ENCODE measurements at places on chromosomes 12 and 14.

GRCh38 chr12:96698521-96698920 lies 208.5 kb upstream of the NEDD1 start:
- DNase-seq = no peak

DNA sequence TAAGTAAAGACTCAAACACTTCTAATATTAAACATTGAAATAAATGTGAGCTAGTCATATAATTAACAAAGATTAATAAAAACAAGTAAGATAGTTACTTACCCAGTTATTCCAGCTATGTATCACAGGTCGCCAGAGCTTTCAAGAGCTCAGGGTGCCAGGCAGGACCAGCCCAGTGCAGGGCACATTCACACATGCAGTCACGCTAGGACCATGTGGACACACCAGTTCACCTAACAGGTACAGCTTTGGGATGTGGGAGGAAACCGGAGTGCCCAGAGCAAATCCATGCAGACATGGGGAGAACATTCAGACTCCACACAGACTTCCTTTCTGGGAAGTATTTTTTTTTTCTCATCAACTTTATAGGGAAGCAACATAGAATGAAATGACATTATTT lies 39.3 kb upstream of the KCNA1 start:
- DNase-seq = no peak

GRCh38 chr12:49331380-49332222 lies 5.4 kb downstream of the C1QL4 start:
- DNase-seq = no peak

DNA sequence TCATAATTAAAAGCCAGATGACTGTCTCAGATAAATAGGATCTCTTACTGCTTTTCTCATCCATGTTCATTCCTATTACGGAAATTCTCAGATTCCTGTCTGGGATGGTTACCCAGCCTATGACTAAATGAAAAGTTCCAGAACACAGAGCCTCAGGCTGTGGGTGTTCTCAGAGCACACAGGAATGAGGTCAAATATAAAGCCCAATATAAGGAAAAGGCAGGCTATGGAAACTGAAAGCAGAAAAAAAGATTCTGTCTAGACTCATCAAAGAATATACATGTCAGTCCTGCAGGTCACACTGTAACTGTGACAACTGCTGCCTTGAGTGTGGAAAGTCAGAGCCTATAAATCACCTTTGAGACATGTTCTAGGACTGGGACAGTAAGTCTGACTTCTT lies 64.3 kb downstream of the DCAF5 start:
- DNase-seq = no peak

GRCh38 chr12:131098178-131098981 lies 144.7 kb downstream of the ADGRD1 start:
- peak; percentile 5 for DNase-seq

- DNase-seq = no peak
Measured at GRCh38 chr12:124512667-124513296, 54.6 kb downstream of the NCOR2 start.

- DNase-seq = no peak
Measured at GRCh38 chr14:35940291-35940690, 114.2 kb downstream of the BRMS1L start.

DNA sequence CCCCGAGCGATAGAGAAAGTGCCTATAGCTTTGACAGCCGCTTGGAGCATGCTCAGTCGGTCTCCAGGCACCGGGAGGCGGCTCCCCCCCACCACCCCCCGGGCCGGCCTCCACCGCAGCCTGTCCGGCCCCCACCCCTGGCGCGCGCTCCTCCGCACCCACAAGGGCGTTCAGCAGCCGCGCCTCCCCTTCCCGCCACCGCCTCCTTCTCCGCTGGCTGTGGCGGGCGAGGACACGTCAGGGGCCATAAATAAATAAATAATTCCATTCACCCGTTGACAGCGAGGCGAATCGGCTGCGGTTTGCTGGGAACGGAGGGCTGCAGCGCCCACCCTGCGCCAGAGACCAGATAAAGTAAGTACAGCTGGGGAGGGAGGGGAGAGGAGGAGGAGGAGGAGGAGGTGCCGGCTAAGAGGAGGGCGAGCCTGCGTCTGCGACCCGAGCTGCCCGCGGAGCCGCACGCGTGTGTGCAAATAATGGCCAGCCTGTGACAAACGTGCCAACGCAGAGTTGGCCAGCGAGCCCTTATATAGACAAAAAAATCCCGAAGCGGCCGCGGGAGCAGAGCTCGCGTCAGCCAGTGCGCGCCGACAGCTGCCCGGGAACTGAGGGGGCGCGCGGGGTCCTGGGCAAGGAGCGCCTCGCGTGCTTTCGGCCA lies at the start of gene SLC16A7:
SLC16A7 (plus strand) TSS at position 147 of the 658 bp plus-strand sequence. CDS start 108,773 bp downstream, outside the sequence.
- peak; percentile 73 for DNase-seq

- DNase-seq = no peak
Measured at GRCh38 chr14:31336646-31337045, 83.7 kb downstream of the HEATR5A start.

DNA sequence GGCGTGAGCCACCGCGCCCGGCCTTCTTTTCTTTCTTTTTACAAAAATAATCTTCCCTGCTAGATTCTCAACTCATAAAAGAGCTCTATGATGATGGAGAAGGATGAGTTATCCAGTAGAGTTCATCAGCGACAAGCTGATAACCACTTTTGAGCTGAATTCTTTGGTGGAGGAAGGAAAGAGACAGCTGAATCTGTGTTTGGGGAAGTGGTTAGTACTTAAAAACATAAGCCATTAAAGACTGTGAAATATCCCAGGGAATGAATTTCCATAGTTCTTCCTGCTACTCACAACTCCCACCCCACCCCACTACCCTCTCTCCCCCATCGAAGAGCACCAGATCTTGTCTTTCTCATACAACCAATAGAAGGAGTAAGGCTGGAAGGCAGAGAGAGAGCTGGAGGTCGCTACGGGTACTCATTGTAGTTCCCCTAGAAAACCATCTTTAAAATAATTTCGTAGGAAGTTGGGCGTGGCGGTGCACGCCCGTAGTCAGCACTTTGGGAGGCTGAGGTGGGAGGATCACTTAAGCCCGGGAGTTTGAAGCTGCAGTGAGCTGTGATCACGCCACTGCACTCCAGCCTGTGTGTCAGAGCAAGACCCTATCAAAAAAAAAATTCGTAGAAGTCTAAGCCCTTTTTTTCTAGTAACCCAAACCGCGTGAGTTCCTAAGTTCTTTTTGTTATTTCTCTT lies 647 bp upstream of the ESPL1 start:
- DNase-seq = no peak

GRCh38 chr14:73170686-73171085 lies 34.4 kb downstream of the PSEN1 start:
- DNase-seq = no peak

- DNase-seq = no peak
Measured at GRCh38 chr14:58717211-58717610, 79.4 kb downstream of the DACT1 start.

DNA sequence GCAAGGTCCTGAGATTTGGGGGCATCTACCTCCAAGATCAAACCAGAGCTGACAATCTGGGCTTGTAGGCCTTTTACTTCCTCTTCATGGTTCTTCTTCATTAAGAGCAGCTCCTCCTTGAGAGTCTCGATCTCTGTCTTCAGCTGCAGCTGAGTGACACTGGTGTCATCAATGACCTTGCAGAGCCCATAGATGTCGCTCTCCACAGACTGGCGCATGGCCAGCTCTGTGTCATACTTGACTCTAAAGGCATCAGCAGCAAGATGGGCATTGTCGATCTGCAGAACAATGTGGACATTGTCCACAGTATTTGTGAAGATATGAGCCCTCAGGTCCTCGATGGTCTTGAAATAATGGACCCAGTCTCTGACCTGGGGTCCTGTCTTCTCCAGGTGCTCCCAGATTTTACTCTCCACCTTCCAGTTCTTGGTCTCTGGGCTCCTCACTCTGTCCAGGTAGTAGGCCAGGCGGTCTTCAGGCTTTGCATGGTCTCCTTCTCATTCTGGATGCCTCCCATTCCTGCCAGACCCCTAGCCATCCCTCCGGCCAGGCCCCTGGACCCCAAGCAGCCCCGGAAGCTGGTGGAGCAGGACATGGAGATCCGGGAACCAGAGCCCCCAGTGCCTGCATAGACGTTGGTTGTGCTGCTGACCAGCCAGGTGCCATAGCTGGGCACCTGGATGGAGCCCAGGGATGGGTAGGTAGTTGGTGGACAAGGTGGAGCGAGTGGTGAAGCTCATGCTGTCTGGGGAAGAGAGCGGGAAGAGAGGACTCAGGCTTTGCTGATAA lies 141.0 kb downstream of the MSRB3 start:
- no peak for DNase-seq

DNA sequence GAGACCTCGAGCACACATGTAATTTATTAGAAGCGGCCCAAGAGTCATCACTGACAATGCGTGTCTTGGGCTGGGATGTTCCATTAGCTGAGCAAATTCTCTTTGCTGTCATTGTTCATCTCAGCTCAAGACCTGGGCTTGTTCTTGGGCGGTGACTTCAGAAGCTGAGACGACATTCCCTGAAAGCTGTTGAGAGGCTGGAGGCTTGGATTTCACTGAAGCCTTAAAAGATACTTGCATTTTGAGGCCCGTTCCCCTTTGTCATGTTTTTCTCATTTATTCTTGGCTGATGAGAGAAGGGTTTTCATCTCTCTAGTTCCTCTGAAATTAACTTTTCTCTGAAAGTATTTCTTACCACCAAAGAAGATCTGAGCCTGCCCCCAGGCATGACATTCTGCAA lies 16.6 kb upstream of the SUSD6 start:
- no peak for DNase-seq

DNA sequence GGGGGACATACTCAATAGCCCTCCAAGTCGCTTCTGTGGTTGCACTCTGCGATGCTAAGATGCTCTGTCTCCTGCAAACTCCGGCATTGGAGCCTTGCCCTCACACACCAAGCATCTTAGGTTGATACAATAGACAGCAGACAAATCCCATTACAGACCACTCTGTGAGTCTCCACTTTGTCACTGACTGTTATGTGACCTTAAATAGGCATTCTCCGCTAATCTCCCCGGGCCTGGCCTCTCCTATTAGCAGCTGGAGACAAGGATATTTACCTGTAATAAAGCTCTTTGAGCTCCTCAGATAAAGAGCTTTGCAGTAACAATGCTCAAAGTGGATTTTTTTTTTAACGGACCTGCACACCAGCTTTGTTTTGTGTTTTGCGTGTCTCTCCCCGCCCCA lies 479.7 kb upstream of the TBX3 start:
- no peak for DNase-seq

DNA sequence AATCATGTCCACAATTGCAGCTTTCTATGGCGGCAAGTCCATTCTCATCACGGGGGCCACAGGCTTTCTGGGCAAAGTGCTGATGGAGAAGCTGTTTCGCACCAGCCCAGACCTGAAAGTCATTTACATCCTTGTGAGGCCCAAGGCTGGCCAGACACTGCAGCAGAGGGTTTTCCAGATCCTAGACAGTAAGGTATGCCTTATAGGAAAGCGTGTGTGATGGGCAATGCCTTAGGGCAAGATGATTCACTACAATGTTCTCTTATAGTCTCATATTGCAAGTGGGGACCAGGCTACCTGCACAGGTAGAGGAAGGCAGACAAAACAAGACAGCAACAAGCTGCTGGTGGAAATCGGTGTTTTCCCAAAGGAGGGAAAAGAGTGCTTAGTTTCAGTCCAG lies 110.5 kb downstream of the ERGIC2 start:
- DNase-seq = no peak

DNA sequence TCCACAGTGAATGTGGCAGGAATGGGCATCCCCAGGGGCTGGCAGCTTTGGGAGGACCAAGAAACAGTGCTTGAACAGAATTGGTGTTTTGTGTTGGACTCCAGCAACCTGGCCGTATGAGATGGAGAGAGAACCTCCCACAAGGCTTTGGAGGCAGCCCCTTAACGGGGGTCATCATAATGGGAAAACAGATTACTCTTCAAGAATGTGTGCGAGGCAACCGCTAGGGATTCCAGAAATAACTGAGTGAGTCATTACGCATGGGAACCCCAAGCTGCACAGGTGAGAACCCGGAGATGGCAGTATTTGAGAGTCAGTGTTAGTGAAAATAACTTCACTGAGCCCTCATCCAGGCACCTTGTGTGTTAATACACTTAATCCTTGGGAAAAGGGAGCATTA lies 567.8 kb upstream of the TBX3 start:
- DNase-seq = no peak

GRCh38 chr12:34352098-34352497 lies 329.8 kb downstream of the ALG10 start:
- DNase-seq = no peak

DNA sequence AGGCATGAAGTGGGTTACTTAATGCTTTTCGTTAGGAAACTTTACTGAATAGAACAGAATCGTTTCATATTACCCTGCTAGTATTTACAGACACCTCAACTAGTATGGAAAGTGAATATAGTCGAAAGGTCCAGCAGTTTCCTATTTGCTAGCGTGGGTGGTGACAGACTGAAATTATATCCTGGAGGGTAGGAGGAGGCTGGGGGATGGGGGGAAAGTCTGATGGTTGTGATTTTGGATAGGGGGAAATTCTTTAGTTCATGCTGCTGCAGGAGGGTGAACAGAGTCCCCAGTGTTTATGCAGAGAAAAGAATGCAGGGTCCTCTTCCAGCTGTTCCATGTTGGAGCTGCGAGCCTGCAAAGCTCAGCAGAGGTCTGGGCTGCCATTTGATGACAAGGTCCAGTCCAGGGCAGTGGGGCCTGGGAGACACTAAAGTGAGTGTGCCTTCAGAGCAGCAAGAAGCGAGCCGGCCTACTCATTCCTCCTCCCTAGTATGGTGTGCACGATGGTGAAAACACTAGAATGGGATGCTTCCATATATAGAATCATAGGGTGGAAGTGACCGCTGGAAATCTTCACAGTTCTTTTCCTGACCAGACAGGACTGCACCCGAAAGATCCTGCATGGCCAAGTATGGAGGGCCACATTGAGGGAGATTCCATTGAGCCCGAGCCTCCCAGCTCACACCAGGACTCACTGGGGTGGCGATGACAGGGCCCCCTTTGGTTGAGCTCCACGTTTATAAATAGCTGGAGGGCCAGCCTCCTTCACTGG lies 2.1 kb downstream of the SAMD4A start:
- DNase-seq = no peak

- DNase-seq = no peak
Measured at GRCh38 chr12:11839091-11839641, 189.7 kb downstream of the ETV6 start.

All from activated B cell treated with CpG ODN at 0.5 μM for 24 hours (primary cell).